D341Med (cell line): ENCODE measurements at places on chromosomes 7 and 10.

DNA sequence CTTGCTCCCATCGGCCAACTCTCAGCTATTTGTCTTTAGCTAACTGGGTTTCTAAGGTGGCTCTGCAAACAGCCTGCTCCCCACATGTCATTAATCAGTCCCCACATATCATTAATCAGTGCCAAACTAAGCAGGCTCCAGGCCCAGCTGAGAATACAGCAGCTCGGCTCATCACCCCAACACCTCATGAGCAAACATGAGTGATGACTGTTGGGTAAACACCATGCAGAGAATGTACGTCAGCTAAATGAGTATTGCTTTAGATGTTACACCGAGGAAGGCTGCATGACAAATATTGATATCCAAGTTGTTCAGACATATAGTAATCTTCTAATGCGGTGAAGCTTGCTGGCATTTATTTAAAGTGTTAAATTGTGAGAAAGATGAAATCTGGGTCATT is 187.5 kb upstream of the AOAH start:
- no peak for DNase-seq

- peak; percentile 32 for DNase-seq
Observed at GRCh38 chr10:96789571-96790108, 42.5 kb upstream of the LCOR start.

DNA sequence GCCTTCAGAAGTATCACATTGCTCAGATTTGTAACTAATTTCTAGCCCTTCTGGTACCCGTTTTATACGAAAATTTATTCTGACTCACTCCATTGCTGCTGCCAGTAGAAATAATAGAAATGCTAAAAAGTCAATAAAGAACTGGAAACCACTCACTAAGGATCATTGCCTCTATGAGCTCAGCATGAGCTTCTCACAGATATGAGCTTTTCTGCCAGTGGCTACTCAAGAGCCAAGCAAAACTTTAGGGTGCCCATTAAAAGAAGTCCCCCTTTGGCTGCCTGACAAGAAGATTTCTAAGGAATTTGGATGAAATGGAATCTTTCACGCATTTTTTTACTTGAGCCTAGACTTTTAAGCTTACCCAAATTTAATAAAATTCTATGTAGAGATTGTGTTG is 52.5 kb downstream of the GPR37 start:
- DNase-seq, result no peak

DNA sequence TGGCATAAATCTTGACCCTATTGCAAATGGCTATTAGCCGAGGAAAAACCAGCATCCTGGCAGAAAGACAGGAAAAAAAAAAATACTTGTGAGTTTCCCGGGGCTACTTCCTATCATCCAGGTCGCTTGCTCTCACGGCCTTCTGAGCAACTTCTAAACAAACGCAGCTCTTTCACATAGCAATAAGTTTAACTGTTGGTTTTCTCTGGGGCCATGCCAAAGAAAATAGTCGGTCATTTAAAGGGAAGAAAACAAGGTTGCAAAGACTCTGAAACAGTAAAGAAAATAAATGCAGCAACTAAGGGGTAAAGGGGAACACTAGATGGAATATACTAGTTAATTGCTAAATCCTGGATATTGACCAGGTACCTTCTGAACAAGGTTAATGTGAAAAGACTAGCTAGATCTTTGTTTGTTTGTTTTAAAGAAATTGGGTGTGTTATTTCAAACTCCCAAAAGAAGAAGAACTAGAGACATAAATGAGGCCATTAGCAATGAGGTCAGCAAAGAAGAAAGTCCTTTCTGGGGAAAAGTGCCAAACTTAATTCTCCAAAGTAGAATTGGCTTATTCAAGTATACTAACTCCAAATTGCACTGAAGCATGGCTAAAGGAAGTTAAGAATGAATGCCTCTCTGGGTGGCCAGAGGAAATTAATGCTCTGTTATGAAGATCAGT is 54.2 kb downstream of the SLC39A12 start:
- no peak for DNase-seq

GRCh38 chr7:113062499-113062898 is 24.1 kb downstream of the GPR85 start:
- DNase-seq, result no peak

DNA sequence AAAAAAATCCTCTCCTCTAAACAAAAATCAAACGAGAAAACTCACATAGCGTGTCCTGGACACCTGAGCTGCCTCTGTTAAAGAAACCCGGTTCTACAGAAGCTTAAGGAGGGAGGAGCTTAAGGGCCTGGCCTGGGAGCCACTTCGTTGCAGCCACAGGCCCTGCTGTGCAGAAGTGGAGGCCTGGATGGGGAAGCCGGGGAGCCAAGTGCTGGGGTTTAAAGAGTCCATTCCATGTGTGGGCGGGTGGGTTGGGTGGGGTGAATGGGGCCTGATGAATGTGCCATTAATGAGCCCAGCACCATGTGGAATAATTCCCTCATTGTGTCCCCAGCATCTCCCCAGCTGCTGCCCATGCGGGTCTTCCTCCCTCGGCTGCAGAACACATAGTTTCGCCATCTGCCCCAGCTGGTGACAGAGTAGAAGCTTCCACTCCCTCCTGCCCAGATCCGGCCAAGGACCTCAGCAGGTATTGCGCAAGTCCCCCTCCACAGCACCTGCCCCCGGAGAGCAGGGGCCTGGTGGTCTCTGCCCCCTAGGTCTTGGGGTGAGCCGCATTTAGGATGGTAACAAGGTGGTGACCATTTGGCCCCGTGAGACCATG is 127.8 kb upstream of the BTBD16 start:
- DNase-seq, result no peak
